ENCODE measurements at places on chromosomes 5 and 9. TPM values are rescaled to one million over a fixed set of nuclear protein-coding genes. Genes with fewer than 3 reads are reported as not detected.

Gene SEMA5A
- polyA plus RNA-seq = 28.0 TPM

Gene SNCAIP
- polyA plus RNA-seq = 10.7 TPM

Gene ISL1
- polyA plus RNA-seq = not detected

Gene MAMDC2
- 10.4 TPM for polyA plus RNA-seq

Gene EGFLAM
- 20.1 TPM for polyA plus RNA-seq

Gene MAP1B
- polyA plus RNA-seq = 56.3 TPM

Gene PRUNE2
- polyA plus RNA-seq = 1.1 TPM

Gene GALT
- polyA plus RNA-seq = 24.8 TPM

Gene SMIM33
- not detected for polyA plus RNA-seq

Gene MCTP1
- polyA plus RNA-seq = 0.66 TPM

Gene FGF1
- 6.3 TPM for polyA plus RNA-seq

Gene NDST1
- polyA plus RNA-seq = 63.2 TPM

Gene MAPK9
- 35.1 TPM for polyA plus RNA-seq

Gene SPATA31D4
- not detected for polyA plus RNA-seq

Gene PKD2L2
- not detected for polyA plus RNA-seq

Gene POU5F2
- 0.09 TPM for polyA plus RNA-seq

Gene ADAMTS19
- 0.02 TPM for polyA plus RNA-seq

Gene F2R
- polyA plus RNA-seq = 324 TPM

Gene ICE1
- 17.8 TPM for polyA plus RNA-seq

Gene SLC6A7
- not detected for polyA plus RNA-seq

Gene PCDHA1
- polyA plus RNA-seq = 0.09 TPM

Gene MUSK
- polyA plus RNA-seq = 0.58 TPM

Gene WDR70
- polyA plus RNA-seq = 28.7 TPM

Gene PSIP1
- polyA plus RNA-seq = 57.3 TPM

Gene SPAAR
- 0.27 TPM for polyA plus RNA-seq

Gene SOHLH1
- polyA plus RNA-seq = not detected
